ENCODE measurements at places on chromosomes 6 and 20. TPM values are rescaled to one million over a fixed set of nuclear protein-coding genes. Genes with fewer than 3 reads are reported as not detected.

TGM3 gene
- not detected for polyA plus RNA-seq

SYCP2 gene
- 5.9 TPM for polyA plus RNA-seq

SLCO4A1 gene
- 18.2 TPM for polyA plus RNA-seq

BMP6 gene
- 4.7 TPM for polyA plus RNA-seq

ARMH2 gene
- polyA plus RNA-seq, result not detected

SASH1 gene
- 4.3 TPM for polyA plus RNA-seq

NUP43 gene
- 9.1 TPM for polyA plus RNA-seq

SMIM29 gene
- 123 TPM for polyA plus RNA-seq

SLC17A1 gene
- polyA plus RNA-seq, result not detected

NAA20 gene
- 425 TPM for polyA plus RNA-seq

EFCAB8 gene
- not detected for polyA plus RNA-seq

CST5 gene
- not detected for polyA plus RNA-seq

PACRG gene
- polyA plus RNA-seq, result 9.0 TPM

CST4 gene
- not detected for polyA plus RNA-seq

POU3F2 gene
- polyA plus RNA-seq, result 2.4 TPM

RIN2 gene
- polyA plus RNA-seq, result 5.1 TPM

Data from Purkinje cell (primary cell).